ENCODE measurements at places on chromosomes 1 and 21.

GRCh38 chr1:45430490-45430889 lies 60.5 kb downstream of the TESK2 start:
- no peak for DNase-seq

GRCh38 chr1:24248859-24249258 lies 61.8 kb upstream of the IFNLR1 start:
- no peak for DNase-seq

GRCh38 chr1:21916447-21917238 lies 20.5 kb downstream of the HSPG2 start:
- no peak for DNase-seq

GRCh38 chr1:190000365-190000872 lies 477.2 kb downstream of the BRINP3 start:
- DNase-seq = no peak

DNA sequence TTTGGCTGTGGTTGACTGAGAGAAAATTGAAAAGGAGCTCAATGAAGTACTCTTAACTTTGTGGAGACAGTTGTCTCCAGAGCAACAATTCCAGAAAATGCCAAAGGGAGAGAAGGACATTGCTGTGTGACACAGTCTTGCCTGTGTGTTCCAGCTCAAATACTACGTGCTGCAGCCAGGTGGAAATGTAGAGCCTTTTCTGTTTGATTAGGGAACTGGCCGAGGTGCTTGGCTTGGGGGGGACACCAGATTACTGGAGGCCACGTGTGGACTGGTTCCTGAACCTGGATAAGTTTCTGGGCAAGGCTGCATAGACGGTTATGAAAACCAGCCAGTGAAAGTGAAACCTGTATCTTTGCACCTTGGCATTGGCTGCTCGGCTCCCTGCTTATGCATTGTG lies 217.9 kb downstream of the CTH start:
- DNase-seq = no peak

- no peak for DNase-seq
Measured at GRCh38 chr1:64093941-64094340, 109.5 kb upstream of the UBE2U start.

- DNase-seq = no peak
Measured at GRCh38 chr21:42495765-42496119, 282 bp downstream of the RSPH1 start.

GRCh38 chr1:23865543-23865930 lies 2.6 kb downstream of the FUCA1 start:
- no peak for DNase-seq

- DNase-seq = no peak
Measured at GRCh38 chr1:86504137-86504479, 35.4 kb downstream of the CLCA1 start.

DNA sequence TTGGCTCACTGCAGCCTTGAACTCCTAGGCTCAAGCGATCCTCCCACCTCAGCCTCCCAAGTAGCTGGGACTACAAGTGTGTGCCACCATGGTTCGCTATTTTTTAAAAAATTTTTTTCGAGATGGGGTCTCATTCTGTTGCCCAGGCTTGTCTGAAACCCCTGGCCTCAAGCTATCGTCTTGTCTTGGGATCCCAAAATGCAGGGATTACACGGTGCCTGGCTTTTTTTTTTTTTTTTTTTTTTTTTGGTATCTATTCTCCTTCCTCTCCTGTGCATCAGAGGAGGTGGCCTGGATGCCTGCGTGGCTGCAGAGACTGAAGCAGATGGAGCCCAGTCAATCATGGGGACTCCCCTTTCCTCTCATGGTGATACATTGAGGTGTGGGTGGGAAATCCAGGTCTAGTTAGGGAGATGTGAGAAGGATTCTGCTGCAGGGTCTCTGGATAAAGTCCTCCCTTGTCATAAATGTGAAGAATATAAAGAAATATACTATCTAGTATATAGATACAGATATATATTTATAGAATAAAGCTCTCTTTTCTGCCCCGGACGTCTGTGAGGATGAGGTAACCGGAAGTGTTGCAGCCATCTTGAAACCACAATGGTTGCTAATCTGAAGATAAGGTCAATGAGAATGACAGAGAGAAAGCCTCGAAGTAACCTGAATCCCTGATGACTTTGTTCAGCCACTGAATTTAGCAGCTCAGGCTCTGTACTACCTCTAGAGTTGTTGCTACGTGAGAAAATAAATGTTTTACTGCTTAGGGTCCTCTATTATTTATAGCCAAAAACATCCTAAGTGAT lies 19.5 kb upstream of the RGSL1 start:
- DNase-seq = peak; percentile 13

- DNase-seq = no peak
Measured at GRCh38 chr1:209104646-209105045, 478.9 kb upstream of the CAMK1G start.

DNA sequence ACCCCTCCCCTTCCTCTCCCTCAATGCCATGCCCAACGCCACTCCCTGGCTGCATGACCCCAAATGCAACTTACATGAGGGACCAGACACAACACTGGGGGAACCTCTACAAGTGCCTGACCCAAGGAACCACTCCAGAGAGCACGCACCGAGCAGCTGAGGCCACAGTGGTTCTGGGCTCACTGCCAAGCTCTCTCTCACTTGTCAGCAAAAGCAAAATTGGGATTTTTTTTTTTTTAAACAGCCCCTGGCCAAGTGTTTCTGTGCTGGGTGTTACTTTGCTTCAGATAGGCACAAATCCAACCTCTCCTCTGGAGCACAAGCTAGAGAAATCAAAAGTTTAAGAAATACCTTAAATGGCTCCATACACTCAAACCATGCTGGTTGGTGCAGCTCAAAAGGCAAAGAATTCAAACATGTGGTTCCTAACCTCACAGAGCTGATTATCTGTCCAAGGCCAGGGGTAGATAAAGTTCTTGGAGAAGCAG lies 363.0 kb downstream of the SETD4 start:
- DNase-seq = no peak

DNA sequence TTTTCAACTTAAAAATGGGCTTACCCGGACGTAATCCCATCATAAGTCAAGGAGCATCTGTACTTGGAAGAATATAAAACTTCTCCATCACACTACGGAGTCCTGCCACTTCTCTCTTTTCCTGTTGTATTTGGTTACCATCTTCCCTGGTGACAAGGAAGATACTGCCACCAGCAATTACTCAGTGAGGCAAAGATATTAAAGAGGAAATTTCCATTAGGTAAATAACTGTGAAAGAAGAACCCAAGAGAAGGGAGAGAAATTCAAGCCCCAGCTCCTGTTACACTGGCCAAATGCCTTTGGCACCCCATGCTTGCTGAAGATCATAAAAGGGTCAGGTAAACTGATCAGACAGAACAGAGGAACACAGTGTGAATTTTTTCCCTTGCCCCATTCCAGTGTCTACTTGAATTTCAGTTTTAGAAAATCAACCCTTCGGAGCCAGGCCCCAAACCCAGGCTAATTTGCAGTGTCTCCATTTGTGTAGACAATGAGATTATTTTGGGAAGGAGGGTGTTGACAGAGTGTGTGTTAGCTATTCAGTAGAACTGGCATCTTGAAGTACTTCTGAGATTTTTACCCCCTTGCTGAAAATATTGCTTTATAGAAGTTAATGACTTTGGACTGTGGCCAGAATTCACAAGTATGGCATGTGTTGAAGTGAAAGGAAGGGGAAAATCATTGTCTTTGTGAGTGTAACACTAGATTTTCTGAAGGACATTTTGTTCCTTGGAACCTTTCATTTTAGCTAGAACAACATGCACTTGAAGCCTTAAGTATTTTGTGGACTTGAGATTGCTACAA lies 167.1 kb downstream of the DHRS3 start:
- no peak for DNase-seq

GRCh38 chr1:12588695-12589094 lies 29.3 kb downstream of the DHRS3 start:
- DNase-seq = no peak

DNA sequence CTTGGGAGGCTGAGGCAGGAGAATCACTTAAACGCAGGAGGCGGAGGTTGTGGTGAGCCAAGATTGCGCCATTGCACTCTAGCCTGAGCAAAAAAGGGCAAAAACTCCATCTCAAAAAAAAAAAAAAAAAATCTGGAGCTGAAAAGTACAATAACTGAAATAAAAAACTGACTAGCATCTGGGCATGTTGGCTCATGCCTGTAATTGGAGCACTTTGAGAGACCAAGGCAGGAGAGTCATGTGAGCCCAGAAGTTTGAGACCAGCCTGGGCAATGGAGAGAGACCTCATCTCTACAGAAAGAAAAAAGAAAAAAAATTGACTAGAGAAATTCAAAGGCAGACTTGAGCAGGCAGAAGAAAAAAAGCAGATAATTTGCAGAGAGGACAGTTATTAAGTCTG lies 18.1 kb downstream of the CLDN19 start:
- no peak for DNase-seq

DNA sequence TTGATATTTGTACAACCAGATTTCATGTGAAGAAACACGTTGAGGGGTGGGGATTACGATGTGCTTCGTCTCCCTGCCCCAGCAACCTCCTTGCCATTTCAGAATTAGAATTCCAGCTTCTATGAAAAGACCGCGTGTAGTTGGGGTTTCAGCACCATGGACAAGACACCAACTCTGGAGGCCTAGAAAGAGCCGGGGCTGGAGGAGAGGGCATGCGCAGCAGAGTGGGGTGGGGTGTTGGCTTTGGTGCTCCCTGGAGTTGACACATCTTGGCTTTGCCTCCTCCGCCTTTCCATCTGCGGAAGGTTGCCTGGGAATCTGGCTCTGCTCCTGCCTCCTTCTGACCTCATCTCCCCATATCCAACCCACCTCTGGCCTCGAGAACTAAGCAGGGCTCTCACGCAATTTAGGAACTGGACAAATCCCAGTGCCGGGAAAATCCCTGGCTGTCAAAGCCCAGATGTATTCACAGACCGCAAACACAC lies 11.8 kb downstream of the HTR6 start:
- DNase-seq = no peak

DNA sequence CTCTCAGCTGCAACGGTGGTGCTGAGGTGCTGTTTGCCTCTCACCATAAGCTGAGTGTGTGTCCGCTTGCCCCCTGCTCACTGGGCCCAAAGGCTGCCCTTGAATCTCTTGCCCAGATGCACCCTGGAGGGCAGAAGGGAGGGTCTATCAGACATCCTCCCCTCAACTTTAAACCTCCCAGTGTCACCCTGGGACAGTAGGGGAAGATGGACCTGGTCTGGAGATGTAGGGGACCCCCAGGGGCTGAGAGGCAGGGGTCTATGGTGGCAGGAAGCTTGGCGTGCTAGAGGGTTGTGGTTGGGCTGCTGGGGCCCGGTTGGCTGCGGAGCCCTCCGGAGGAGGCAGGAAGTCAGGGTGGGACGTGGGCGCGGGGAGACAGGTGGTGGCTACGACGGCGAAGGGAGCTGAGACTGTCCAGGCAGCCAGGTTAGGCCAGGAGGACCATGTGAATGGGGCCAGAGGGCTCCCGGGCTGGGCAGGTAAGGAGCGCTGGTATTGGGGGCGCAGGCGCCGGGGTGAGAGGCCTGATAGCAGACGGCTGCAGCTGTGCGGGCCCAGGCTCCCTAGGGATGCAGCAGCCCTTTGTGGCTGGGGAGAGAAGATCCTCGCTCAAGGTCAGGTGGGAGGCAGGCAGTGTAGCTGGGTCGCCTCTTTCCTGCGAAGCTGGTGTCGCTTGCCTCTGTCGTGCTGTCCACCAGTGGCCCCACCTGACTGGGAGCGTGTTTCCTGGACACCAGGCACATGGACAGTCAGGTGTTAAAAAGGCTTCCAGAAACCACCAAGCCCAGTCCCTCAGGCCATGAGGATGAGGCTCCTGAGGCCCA lies at the start of gene LCK:
LCK (plus strand) TSS at position 373 of the 824 bp plus-strand sequence. CDS start 23,065 bp downstream, outside the sequence.
- DNase-seq = no peak

DNA sequence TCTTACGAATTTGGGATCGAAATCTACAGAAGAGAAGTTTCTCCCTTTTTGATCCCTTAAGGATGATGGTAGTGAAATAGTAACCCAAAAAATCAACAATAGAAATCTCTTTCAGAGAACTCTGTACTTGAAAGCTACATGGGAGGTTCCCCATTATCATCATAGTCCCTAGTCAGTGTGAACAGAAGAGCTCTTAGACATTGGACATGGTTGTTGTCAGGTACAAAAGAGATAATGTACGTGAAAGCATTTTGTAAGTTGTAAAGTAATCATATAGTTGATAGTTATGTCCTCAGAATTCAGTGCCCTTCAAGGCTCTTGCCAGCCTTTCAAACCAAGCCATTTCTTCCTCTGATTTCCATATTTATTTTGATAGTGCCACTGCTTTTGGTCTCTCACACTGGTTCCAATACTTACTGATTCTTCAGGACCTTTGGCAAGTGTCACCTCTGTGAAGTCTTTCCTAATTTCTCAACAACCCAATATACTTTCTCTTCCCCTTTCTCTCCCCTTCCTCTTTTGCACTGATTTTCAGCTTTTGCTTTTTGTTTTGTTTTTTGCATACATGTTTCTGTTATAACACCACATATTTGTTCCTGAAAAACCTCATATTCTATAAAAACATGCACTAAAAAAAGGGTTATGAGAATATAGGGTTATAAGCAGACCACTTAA lies 22.4 kb downstream of the VPS45 start:
- DNase-seq = no peak

GRCh38 chr1:97094247-97094972 lies 372.8 kb downstream of the PTBP2 start:
- no peak for DNase-seq

DNA sequence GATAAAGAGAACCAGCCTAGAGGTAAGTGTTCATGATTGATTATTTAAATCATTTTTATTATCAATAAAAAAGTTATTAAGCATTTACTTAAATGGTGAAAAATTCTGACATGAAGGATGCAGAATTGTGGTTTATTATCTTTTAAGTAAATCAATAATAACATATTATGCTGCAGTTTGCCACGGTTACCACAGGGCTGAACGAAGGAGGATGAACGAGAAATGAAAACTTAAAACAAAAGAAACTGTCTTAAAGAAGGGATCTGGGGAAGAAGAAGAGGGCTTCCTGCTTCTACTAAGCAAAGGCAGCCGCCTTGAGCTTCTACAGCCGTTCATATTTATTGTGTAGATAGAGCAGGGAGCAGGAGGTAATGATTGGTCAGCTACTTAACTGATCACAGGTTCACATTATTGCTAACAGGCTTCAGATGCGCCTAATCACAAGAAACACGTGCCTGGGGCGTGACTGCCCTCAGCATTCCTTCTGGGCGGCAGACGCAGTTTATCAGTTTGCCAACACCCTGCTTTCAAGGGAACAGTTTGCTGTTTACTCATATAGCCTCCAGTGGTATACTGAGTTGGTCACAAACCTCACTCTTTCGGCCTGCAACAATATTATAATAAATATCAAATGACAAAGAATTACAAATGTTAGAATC lies 5.8 kb upstream of the FNBP1L start:
- DNase-seq = no peak

DNA sequence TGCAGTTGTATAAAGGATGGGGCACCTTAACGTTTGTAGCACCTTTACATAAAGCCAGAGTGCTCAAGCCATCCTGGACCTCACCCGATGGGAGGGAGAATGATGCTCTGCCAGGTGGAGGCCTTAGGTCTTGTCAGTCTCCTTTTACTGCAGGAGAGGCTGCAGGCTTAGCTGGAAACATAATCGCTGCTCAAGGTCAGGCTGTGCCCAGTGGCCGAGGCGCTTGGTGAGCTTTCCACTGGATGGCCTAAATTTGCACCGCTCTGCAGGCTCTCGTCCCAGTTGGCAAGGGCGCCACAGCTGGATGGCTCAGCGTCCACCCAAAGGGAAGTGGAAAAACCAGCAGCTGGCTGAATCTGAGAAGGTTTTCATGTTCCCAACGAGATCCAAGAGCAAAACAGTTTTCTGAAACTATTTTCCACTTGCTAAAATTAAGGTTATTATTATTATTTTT lies 438.9 kb downstream of the CAMTA1 start:
- no peak for DNase-seq

- DNase-seq = no peak
Measured at GRCh38 chr1:160647329-160647720, 481 bp upstream of the SLAMF1 start.

- DNase-seq = no peak
Measured at GRCh38 chr21:34907461-34908418, 141.4 kb downstream of the RUNX1 start.
